ENCODE measurements at places on chromosomes 4 and X. TPM values are rescaled to one million over a fixed set of nuclear protein-coding genes. Genes with fewer than 3 reads are reported as not detected.

NMU gene
- polyA plus RNA-seq: 33.2 TPM

DNA sequence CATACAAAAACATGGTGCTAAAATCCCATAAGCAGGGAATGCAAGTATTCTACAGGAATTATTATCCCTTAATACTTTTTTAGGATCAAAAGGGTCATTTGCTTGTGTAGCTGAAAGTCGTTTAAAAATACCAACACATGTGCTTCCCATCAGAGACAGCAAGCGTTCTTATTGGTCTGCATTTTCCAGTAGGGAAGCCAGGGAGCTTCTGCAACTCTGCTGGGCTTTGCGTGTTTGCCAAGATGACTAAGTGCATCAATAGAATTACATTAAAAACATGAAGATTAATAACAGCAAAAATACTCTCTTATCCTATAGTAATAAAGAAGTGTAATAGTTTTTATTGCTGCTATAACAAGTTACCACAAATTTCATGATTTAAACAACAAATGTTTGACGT lies 111.2 kb downstream of the QDPR start:
- DNase-seq: no peak

FGFBP2 gene
- 0.78 TPM for polyA plus RNA-seq

RAB39B gene
- polyA plus RNA-seq: 10.9 TPM

DNA sequence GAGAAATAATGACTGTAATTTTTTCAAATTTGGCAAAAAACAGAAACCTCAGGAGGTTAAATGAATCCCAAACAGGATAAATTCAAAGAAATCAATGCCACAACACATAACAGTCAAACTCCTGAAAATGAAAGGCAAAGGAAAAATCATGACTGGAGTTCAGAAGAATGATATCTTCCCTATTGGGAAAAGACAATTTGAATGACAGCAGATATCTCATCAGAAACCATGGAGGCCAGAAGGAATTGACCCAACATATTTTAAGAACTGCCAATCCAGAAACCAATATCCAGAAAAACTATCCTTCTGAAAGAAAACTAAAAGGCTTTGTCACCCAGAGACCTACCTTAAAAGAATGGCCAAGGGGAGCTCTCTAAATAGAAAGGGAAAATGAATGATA lies 40.1 kb upstream of the MAMLD1 start:
- DNase-seq: no peak

DNA sequence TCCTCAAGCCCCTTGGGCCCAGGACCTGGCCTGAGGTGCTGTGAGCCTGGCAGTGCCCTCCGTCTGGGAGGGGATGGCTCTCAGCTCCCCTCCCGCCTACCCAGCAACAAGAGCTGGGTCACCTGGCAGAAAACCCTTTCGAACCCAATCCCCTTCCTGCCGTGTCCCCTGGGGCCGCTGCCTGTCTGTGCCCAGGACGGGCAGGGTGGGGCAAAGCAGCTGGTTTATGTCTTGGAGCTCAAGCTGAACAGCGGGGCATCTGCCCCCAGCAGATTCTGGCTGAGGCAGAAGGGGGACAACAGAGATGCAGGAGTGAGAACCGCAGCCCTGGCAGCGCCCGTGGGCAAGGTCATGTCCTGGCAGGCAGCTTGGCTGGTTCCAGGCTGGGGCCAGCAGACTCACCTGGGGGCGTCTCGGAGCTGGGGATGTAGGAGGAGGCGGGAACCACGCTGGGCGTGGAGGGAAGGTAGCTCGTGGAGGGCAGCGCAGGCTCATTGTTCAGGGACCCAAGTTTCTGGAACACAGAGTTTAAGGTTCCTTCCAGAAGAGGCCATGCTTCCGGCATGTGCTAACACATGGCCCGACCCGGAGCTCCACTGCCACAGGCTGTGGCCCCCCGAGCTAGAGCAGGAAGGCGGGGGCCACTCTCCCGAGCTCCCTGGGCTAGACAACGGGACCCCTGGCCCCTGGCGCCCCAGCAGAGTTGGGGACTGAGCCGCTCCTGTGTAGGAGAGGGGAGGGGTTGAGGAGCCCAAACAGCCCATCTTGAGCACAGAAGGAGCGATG lies 24.2 kb downstream of the NELFA start:
- no peak for DNase-seq

DNA sequence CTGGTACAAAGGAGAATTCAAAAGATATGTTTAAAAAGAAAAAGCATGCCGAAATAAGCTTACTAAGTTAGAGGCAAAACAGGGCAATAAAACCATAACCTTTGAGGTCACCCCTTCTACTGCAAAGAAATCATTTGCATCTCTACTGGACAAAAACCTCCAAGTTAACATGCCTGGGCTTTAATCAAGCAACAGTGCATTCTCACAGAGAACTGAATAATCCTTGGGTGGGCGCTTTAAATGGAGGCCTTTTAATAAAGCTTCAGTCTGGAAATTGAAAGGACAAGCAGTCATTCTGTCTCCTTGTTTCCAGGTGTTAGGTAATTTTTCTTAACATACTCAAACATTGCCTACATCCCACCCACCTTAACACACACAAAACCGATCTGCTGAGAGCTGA lies 34.6 kb upstream of the SMS start:
- peak; percentile 28 for DNase-seq

GRCh38 chr4:64361399-64361740 lies 47.9 kb downstream of the TECRL start:
- no peak for DNase-seq

C4orf50 gene
- polyA plus RNA-seq: 1.0 TPM

DNA sequence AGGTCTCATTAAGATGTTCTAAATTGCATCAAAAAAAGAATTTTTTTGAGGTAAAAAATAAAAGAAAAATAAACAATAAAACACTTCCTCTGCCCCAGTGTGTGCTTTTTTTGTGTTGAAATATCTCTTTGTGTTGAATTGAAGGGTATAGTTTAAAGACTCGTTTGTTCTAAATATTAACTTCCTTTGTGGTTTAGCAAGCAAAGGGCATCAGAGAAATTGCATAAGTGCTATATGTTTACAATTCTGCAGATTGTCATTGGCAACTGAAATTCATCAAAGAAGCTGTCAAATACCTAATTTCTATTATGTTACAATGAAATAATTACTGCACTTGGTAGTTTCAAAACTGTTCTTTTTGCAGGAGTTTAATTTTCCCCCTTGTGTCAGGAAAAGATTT lies 260.5 kb downstream of the DKK2 start:
- no peak for DNase-seq

- peak; percentile 89 for DNase-seq
Measured at GRCh38 chr4:72568959-72569718, at the start of gene ADAMTS3. TSS of gene ADAMTS3 (minus strand) at chr4:72569221. CDS start at chr4:72568762, 459 bp downstream.

GRCh38 chr4:3414421-3415279 lies 27.1 kb upstream of the HGFAC start:
- DNase-seq: no peak

DNA sequence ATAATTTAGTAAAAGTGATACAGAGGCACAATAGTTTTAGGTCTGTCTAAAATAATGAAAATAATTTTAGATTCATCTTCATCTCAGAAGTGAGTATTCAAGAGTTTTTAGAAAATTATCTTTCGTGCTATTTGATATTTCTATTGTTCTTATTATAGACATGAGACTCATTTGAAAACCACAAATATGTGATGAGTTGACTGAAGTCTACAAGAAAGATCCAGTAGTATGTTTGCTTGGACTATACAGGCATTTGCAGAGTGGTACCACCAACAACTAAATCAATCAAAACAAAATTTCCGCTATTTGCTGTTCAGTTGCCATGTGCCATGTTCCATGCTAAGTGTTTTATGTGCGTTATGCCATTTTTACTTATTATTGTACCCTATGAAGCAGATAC lies 1318.5 kb downstream of the STIM2 start:
- DNase-seq: no peak

GRCh38 chr4:148078061-148078460 lies 346.2 kb downstream of the ARHGAP10 start:
- no peak for DNase-seq

- DNase-seq: no peak
Measured at GRCh38 chr4:55615008-55615407, 21.1 kb downstream of the NMU start.

DNA sequence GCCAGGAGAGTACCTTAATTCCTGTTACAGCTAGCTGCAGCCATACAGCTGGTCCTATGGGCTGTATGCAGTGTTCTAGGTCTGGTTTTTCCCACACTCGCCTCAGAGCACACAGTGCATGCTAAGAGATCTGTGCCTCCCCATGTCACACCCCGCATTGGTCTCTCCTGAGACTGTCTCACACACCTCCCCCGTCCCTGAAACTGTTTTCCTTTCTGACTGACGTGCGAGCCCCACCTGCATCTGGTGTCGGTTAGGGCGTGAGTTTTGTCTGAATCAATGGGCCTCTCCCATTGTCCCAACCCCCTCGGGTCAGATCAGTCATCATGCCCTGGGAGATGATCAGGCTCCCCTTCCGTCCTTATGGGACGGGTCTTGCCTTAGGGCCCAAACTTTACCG lies 3.4 kb upstream of the UGT8 start:
- no peak for DNase-seq

GRCh38 chrX:108165383-108166111 lies 74.0 kb downstream of the ATG4A start:
- DNase-seq: peak; percentile 40

DNA sequence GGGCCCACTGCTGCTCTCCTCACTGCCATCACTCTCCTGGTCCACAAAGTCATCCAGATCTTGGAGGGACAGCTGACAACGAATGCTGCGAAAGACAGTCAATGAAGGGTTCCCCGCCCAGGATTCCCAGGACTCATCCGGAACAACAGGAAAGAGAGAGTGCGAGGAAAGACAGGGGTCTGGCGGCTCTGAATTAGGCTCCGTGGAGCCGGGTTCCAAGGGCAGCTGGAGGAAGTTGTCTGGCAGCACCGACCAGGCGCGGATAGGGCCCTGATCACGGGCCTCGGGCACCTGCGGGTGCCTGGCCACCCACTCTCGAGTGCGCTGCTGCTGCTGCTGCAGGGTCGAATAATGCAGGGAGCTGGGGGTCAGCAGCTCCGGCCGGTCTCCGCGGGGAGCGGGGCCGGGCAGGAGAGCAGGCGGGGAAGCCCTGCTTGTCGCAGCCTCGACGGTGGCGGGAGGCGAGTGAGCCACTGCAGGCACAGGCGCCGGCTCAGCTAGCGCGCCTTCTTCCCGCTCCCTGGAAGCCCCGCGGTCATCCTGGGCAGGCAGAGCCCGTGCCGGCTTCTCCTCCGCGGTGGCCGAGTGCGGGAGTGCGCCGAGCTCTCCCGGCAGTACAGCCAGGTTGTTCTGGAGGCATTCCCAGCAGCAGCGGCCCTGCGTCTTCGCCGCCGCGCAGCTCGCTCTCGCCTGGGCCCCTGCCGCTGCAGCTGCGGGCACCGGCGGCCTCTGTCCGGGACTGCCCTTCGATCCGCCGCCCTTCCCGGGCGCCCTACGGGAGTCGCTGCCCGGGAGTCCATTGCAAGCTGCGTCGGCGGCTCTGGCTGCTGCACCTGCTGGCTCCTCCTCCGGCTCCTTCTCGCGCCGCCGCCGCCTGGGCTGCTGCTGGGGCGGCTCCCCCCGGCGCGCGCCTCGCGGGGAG lies 1.1 kb downstream of the SOWAHB start:
- DNase-seq: peak; percentile 70

- DNase-seq: no peak
Measured at GRCh38 chr4:87391576-87392054, 627 bp upstream of the HSD17B11 start.
